DMS 273 treated with DMSO at 0.1 percent for 48 hours (cell line): ENCODE measurements at places on chromosomes 2 and 18.

DNA sequence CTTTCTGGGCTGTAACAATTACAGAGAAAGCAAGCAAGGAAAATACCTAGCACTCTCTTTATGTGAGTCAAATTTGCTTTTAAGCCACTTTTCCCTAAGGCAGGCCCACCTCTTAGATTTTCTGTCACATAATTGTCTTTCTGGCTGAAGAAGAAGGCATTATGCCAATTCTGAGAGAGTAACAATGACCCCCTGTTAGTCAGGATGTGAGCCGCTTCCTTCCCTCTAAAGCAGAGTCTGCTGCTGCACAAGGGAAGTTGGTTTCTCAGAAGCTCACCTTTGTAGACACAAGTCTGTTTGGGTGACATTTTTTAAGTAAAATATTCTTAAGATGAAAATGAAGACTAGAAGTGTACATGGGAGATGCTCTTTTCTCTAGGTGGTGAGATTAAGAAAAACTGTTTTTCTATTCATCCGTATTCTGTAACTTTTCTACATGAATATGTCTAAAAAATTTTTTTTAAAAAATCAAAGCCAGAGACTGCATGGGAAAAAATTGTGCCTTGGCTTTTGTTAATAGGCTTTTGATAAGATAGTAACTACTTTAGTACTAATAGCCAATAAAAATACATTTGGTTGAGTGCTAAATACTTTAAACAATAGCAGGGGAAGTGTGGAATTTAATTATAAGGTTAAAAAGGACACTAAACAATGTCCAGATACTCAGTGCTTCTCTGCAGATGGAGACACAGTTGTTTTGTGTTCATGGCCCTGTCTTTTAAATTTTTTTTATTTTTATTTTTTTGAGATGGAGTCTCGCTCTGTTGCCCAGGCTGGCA is 33.4 kb upstream of the VPS54 start:
- DNase-seq = no peak

GRCh38 chr2:64341461-64341860 is 112.5 kb upstream of the LGALSL start:
- DNase-seq = no peak

- DNase-seq = no peak
Measured at GRCh38 chr2:96261328-96262003, 4.3 kb downstream of the TMEM127 start.

DNA sequence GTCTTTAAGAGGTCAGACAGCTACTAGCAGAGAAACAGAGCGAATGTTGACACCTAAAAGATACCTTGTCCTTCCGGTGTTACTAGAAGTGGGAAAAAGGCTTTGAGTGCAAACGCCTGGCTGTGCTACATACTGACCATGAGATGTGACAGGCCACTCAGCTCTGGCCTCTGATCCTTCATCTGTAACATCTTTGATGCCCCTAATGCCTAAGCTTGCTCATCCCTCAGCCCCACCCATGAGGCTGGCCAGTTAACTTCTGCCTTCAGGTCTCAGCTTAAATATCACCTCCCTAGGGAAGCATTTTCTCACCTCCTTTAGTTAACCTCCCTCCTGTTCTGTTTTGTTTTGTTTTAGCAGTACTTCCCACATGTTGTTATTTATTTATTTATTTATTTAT is 15.9 kb downstream of the EPAS1 start:
- no peak for DNase-seq

DNA sequence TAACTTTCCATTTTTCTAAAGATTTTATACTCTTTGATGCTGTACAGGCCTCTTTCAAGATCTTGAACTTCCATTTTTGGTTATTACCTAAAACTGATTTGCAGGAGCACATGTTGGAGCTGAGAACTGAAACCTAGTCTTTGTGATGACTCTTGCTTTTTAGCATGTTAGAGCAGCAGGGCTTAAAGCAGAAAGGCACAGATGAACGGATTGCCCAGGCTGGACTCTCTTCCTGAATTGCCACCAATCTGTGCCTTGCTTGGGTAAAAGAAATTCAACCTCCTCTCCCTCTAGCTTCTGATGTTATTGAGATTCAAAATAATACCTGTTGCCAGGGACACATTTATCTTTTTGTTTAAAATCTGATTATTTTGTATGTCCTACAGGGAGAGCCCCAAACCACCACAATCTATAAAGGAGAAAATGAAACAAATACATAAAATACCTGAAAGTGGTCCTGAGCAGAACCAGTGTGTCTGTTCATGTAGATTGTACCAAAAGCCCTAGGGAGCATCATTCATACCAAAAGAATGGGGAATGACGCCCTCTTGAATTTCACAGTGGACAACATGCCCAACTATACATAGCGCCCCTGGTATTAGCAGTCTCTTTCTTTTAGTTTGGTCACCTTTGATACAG is 277.0 kb upstream of the MAP2 start:
- DNase-seq = no peak

GRCh38 chr2:85783796-85784195 is 30.0 kb downstream of the ATOH8 start:
- no peak for DNase-seq

GRCh38 chr2:132617989-132618388 is 52.0 kb downstream of the LYPD1 start:
- DNase-seq = no peak

- no peak for DNase-seq
Measured at GRCh38 chr2:229598227-229598626, 116.1 kb downstream of the DNER start.

GRCh38 chr2:204632410-204632809 is 87.1 kb downstream of the PARD3B start:
- DNase-seq = no peak

- DNase-seq = no peak
Measured at GRCh38 chr2:2667690-2668089, 336.6 kb upstream of the MYT1L start.

- DNase-seq = no peak
Measured at GRCh38 chr2:207434899-207435465, 94.8 kb upstream of the CREB1 start.

GRCh38 chr2:53843595-53843994 is 16.2 kb downstream of the GPR75 start:
- no peak for DNase-seq

DNA sequence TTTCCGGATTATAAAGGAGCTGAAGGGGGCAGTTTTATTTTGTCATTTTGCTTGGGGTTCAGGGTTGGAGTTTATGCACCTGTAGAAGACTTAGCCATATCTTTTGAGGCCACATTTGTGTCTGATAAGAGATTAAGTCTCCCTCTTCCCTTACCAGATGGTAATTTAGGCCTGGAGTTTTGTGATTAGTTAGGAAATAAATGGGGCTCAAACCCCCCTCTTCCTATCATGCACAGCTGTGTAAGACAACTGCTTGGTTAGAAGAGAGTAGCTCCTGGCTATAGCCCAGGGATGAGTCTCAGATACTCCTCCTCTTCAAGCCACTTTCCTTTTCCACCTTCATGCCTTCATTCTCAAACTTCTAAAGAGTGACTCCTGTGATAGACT is 802 bp upstream of the SAP130 start:
- DNase-seq = no peak

DNA sequence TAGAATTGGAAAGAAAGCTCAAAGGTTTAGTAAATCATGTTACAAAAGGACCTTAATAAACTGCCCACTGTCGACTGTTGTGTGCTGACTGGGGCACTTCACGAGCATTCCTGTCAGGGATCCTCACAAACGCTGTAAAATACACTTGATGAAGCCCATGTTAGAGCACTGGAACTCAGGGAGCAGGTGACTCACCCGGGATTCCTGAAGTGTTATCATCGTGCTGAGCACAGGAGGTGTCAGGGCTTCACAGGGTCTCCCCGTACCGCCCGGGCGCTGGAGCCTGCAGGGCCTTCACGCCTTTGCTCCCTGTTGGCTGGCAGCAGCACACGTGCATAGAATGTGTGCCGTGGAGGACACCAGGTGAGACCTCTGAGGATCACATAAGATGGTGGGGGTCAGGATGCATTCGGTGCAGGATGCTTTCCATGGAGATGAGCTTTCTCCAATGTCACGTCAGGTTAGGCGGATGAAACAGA is 187.3 kb downstream of the SNTG2 start:
- no peak for DNase-seq

DNA sequence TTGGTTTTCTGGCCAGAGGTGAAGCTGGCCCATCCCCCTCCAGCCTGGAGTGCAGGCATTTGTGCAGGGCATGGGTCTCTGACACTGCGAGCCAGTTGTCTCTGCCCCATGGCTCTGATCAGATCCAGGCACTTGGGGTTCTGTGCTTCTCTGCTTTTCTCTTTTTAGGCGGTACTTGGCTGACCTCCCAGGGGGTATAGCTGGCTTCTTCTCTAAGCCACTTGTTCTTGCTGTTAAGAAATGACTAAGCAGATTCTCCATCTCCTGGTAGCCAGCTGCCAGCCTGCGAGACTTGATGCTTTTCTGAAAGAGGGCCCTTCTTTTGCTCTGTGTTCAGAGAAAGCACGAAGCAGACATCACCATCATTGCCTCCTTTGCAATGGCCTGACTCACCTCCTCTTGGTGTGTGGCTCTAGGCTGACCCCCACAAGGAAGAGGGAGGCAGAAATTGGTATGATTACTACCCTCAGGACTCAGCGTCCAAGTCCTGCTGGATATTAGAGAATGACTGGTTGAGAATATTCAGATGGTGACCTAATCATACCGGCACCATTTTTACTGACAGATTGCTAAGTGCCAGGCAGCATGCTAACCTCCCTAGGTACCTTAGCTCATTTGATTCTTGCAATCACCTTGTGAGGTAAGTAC is 32.7 kb downstream of the TNP1 start:
- DNase-seq = no peak

GRCh38 chr2:31057691-31058090 is 80.5 kb downstream of the GALNT14 start:
- no peak for DNase-seq

GRCh38 chr2:113977660-113978523 is 88.0 kb downstream of the ACTR3 start:
- peak; percentile 65 for DNase-seq

DNA sequence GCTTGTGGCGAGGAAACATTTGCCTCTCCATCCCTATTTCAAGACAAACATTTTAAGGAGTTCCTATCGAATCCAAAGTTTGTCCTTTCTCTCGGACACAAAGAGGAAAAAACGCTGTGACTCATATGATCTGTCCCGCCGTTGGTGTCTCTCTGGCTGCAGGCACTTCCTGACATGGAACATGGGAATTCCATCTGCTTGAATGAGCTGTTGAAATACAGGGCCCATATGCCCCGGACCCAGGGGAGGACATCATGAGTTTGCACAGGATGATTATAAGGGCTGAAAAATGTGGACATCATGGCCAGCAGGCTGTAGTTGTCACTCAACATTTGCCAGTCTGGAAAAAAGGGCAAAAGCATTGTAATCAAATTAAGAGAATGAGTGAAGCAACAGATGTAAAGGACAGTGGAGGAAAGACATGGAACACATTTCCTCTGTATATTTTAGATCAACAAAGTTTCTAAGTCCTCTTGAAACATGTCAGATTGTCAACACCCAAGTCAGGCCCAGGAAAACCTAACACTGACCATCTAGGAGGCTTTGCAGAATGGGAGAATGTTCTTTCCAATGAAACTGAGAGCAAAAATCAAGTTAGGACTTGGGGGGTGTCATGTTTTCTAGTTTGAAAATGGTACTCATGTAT is 103.2 kb upstream of the SMIM21 start:
- DNase-seq = no peak

DNA sequence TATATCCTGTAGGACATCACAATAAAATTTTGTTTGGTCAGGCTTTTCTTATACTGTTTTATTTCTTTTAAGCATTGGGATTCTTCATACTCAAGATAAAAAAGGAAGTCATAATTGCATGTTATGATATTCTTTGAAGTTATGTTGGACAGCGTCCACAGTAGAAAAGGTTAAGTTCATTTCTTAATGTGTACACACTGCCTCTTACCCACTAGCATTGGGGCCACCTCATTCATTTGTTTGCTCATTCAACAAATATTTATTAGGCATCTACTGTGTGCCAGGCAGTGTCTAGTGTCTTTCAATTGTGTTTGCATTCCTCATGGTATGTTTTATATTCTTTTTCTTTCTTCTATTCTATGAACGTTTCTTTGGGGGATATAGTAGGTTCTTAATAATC is 70.2 kb downstream of the PTPRM start:
- no peak for DNase-seq

DNA sequence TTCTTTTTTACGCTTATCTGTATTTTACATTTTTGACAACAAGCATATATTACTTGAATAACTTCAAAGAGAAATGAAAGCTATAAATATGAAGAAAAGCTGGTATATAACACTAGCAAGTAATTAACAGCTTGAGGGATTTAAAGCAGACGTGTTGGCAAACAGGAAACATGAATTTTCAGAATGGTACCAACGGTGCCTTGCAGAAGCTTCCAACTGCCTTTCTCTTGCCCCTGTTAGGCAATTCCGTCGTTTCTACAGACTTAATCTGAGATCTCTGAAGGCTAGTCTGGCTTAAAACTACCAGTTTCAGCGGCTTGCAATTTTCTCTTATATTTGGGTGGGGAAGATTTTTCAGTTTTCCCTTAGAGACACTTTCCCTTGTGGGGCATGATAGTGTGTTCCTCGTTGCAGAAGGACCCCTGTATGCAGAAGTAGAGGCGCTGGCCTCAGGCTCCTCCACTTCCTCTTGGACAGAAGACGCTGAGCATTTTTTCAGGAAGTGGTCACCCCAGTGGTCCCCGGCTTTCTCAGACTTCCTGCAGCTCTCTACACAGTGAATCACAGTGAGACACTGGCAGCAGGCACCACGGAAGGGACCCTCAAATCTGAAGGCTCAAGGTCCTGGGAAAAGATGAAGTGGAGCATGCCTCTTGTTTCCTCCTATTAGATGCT is 56.2 kb upstream of the SLC16A14 start:
- DNase-seq = no peak

GRCh38 chr2:227789803-227790202 is 23.8 kb upstream of the CCL20 start:
- DNase-seq = no peak

GRCh38 chr2:112811841-112812306 is 24.7 kb downstream of the IL1B start:
- DNase-seq = no peak

- DNase-seq = no peak
Measured at GRCh38 chr2:17171446-17172049, 346.7 kb downstream of the RAD51AP2 start.

GRCh38 chr18:332007-332406 is 64.2 kb upstream of the THOC1 start:
- DNase-seq = no peak

DNA sequence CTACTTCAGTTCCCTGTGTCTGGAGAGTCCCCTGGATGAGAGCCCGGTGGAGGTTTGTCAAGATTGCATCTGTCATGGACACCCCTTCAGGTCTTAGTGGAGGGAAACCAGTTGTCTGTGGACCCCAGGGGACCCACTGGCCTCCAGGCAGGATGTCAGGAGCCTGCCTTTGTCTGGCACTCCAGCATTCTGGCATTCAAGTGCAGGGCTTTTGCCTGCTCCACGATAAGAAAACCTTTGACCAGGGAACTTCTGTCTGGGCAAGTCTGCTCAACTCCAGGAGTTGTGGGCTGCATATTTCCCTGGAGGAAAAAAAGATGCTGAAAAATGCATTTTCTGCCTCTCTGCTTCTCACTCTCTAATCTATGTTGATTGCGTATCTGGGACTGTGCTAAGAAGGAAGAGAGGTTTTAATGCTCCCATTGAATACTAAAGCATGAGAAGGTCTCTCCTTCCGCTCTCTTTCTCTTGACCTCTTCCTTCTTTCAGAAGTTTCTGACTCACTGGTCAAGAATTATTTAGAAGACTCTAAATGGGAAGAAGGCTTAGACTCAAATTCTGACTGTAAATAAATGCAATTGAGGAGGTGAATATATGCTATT is 104.5 kb downstream of the MMADHC start:
- no peak for DNase-seq

GRCh38 chr18:23852236-23853045 is 162.1 kb upstream of the TTC39C start:
- DNase-seq = no peak

GRCh38 chr2:233021771-233022170 is 8.7 kb upstream of the NGEF start:
- no peak for DNase-seq
